Neural crest cell (in vitro differentiated cells): ENCODE measurements at places on chromosomes 4 and X. TPM values are rescaled to one million over a fixed set of nuclear protein-coding genes. Genes with fewer than 3 reads are reported as not detected.

- DNase-seq: no peak
Measured at GRCh38 chr4:142351958-142352357, 494.1 kb downstream of the INPP4B start.

DNA sequence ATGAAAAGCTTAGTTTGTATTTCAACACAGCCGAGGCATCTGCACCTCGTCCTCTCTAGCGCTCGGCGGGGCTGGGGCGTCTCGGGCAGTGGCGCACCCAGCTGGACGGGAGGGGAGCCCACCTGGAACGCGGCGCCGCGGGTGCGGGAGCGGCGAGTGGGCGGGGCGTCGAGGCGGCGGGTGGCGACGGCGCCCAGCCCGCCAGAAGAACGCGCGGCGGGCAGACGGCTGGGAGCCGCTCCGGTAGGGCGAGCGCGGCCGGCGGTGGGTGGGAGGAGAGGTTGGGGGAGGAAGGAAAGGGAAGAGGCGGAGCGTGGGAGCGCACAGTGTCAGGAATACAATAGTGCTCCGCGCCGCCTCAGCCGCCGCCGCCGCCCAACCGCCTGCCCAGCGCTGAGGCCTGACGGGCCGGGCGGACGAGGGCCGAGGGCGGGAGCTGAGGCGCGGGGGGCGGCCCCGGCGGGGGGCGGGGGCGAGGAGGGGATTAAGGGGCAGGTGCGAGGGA lies at the start of gene JADE3:
Gene JADE3 (plus strand): TSS at position 324 of the 505 bp plus-strand sequence. CDS start 72,474 bp downstream, outside the sequence.
- DNase-seq: peak; percentile 55

CT83 gene
- not detected in 2 replicates for total RNA-seq

DNA sequence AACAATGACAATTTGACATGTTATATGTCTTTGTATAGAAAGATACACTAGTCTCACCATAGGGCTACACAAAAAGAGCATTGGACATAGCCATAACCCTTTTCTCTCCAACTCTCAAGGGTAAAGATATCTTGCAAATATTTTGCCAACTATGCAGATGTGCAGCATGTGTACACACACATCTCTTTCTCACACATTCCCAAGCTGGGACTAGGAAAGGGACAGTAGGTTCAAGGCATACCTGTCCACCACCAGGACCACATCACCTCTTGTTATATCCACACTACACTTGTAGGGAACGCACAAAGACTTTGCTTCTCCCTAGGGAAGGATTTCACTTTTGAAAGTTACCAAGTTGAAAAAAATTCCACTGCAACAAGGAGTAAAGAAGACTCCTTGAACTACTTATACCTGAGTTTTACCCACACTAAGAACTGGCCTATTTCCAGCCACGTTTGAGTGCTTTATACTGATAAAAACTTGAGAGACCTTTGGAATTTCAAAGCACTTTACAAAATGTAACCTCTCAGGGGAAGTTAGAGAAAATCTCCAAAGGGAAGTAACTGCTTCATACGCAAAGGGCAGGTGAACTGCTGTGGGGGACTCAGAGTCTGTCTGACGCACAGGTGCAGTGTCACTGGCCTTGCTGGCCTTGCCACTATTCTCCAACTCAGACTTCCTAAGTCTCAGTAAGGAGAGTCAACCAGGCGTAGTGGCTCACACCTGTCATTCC lies 36.9 kb downstream of the NR3C2 start:
- DNase-seq: no peak

C4orf50 gene
- 0.02 TPM in 2 replicates for total RNA-seq

GRCh38 chr4:181661090-181661489 lies 582.1 kb upstream of the TENM3 start:
- no peak for DNase-seq

DNA sequence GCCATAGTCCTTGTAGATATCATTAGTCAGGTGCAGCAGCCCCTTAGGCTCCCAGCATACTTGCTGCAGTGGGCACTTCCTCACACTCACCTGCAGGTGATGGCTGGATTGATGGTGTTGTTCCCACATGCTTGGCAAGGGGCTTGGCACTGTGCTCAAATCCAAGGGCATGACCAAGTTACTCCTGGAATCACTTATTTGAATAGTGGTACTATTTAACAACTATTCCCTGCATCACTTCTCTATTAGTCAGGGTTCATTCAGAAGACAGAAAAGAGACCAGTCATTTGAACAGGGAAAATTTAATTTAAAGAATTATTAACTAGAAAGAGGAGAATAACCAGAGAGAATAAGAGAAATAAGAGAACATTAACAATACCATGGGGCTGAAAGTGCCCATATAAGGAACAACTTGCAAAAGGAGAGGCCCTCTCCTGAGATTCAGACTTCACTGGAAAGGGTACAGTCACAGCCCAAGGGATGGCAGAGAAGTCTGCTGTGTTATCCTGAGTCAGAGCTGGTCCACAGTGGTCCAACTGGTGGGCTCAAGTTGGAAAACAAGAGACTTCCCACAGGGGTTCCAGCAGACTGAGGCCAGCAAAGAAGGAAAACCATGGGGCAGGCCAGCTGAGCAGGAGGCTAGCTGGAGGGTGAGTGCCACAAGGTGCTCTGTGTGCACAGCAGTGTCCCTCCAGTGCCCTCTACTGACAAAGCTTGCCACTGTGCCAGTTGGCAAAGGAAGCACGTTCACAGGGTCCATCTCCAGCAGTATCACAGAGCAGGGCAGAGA lies 9.8 kb downstream of the SPP1 start:
- peak; percentile 25 for DNase-seq

DNA sequence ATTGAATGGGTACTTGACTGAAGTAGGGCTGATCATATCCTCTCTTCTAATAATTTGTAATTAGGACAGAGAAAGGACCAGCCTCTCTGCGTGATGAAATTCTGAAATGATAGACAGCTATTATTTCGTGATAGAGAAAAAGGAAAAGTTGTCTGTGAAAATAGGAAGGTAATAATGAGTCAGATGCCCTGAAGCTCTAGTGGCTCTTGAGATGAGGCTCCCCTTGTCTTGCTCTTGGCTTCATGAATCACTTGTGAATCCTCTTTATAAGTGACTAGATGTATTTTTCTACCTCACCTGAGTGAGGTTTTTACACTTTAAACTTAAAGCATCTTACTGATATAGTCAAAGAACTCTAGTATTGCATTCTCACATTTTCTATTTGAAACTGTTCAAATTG lies 888.9 kb downstream of the PCDH18 start:
- DNase-seq: no peak

GRCh38 chrX:46953137-46953527 lies 40.9 kb downstream of the JADE3 start:
- no peak for DNase-seq

TCEAL6 gene
- not detected in 2 replicates for total RNA-seq

- no peak for DNase-seq
Measured at GRCh38 chr4:168453146-168453545, 27.1 kb downstream of the DDX60L start.

- DNase-seq: no peak
Measured at GRCh38 chrX:15849555-15849954, 5.1 kb downstream of the AP1S2 start.

DNA sequence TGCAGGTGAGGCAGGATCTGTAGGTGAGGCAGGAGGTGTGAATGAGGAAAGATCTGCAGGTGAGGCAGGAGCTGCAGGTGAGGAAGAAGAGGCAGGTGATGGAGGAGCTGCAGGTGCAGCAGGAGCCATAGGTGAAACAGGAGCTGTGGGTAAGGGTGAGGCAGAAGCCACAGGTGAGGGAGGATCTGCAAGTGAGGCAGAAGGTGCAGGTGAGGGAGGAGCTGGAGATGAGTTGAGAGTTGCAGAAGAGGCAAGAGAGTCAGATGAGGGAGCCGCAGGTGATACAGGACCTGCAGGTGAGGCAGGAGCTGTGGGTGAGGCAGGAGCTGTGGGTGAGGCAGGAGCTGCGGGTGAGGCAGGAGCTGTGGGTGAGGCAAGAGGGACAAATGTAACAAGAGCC lies 27.1 kb upstream of the PNMA3 start:
- DNase-seq: no peak

- DNase-seq: peak; percentile 71
Measured at GRCh38 chr4:76067652-76068286, 6.7 kb upstream of the ART3 start.

DNA sequence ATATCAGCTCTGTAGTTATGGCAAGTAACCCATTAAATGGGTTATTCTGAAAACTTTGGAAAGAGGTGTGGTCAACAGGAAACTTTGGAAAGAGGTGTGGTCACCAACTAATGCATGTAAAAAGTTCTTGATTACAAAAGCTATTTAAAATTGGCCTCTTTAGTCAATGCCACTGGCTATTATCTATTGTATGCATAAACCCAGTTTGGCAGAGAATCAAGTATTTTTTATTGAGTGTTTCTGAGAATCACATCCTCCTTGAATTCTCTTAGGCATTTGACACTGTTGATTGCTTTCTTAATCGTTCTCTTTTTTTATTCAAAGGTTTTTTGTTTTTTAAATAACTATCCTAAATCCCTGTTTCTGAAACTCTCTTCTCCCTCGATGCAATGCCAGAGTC lies 7.5 kb downstream of the P2RY4 start:
- no peak for DNase-seq

GRCh38 chr4:172042714-172043114 lies 229.5 kb downstream of the GALNTL6 start:
- no peak for DNase-seq

XAGE1A gene
- not detected in 2 replicates for total RNA-seq

- peak; percentile 1 for DNase-seq
Measured at GRCh38 chrX:12137951-12138360, 317 bp upstream of the FRMPD4 start.

DNA sequence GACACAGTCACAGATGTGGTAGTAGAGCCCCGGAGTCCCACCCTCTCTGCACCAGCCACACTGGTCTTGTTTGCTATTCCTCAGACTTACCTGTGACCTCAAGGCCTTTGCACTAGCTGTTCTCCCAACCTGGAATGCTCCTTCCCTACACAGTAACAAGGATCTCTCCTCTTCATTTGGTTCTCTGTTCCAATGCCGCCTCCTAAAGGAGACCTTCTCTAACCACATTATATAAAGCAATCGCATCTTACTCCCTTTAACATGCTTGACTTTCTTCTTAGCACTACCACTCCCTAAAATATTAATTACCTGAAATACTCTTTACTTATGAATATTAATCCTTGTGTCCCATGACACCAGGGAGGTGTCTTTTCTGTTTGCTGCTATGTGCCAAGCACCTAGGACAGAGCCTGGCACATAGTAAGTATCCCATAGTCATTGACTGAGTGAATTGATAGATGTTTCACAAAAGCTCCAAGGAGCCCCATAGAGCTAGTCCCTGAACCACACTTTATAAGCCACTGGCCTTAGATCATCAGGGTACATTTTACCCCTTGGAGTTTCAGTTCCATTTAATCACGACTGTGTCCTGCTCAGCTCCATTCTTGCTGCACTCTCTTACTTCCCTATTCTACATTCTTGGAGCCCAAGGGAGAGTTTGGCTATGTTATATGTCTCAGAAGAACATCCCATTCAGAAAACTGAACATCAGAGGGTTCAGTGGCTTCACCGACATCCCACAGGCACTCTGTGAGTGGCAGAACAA lies 312.7 kb downstream of the RAB28 start:
- DNase-seq: no peak

DNA sequence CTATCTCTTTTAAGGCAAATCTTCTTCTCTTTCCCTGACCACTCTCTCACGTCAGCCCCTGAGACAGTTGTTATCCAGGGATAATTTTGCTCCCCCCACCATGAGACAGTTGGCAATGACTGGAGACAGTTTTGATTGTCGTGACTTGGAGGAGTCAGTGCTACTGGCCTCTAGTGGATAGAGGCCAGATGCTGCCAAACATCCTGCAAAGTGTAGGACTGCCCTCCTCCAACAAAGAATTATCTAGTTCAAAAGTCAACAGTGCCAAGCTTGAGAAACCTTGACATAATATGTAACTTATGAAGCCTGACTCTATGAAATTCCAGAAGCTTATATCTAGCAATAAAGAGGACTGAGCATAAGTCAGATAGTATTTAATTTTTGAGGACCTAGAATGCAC lies 502.1 kb upstream of the IGFBP7 start:
- no peak for DNase-seq

CSAG2 gene
- total RNA-seq: not detected in 2 replicates

- DNase-seq: no peak
Measured at GRCh38 chrX:14232688-14233087, 203.0 kb upstream of the GEMIN8 start.

GRCh38 chr4:6200922-6201362 lies 593 bp upstream of the JAKMIP1 start:
- no peak for DNase-seq

DNA sequence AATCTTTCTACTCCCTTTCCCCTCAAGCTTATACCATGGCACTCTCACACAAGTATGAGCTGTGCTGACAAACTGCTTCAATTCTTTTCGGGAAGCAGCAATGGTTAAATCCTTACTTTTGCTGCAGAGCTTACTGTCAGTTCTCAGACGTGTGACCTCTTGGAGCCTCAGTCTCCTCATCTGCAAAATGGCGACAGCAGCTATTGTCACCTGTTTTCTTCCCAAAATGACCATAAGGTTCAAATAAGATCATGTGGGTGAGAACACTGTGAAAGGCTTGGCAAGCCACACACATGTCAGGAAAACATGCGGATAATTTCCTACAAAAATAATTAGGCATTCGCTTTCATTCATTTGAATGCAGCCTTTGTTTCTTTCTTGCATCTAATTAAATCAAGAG lies 36.8 kb upstream of the IRF2 start:
- DNase-seq: no peak

DNA sequence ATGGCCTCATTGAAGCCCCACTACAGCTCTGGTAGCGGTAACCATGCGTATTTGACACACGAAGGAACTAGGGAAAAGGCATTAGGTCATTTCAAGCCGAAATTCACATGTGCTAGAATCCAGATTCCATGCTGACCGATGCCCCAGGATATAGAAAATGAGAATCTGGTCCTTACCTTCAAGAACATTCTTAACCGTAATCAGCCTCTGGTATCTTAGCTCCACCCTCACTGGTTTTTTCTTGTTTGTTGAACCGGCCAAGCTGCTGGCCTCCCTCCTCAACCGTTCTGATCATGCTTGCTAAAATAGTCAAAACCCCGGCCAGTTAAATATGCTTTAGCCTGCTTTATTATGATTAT lies 876 bp downstream of the HPRT1 start:
- DNase-seq: no peak

GRCh38 chr4:56345458-56345857 lies 41.8 kb downstream of the AASDH start:
- no peak for DNase-seq

TRIM60 gene
- total RNA-seq: not detected in 2 replicates

GRCh38 chr4:135672202-135672601 lies 1470.6 kb upstream of the PABPC4L start:
- DNase-seq: no peak
